Putamen (tissue), 1 donor: ENCODE measurements at places on chromosomes 3 and 15.

DNA sequence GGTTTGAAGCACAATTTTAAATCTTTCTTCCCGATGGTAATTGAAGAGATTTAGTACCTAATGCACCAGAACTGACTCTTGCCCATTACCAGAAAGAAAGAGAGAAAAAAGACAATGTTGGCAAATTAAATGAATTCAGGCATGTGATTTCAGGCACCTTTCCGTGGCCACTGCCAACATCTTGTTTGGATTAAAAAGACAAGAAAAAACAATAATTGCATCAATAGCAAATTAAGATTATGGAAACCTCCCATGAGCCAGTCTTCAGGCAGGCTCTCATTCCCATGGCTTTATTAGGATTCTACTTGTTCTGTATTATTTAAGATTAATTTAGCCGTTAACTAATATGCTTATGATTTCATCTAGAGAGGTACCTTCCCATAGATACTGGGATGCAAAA is 193.0 kb downstream of the GREM1 start:
- DNase-seq: no peak

DNA sequence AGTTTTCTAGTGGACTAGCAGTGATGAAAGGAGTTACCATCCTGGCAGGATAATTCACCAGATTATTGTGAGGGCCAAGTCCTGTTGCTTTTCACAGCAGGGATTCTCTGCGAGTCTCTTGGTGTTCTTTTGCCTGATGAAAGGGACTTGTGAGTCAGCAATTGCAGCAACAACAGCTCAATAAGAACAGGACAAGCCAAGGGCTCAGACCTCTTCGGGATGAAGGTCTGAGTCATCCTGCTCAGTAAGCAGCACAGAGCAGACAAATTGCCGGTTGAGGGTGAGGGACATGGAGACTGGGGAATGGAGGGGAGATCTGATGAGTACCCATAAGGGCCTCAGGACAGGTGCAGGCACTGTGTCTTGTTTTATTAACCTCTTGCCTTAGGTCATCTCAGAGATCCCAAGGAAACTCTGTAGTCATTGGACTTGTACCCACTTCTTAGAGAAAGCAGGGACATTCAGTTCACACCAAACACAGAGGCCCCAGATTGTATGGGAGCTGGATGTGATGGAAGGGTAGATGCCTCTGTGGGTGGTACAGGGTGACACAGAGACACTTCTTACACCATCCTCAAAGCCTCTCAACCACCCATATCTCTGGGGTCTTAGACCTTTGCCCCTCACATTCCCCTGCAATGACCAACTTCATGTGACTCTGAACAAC is 173.8 kb upstream of the TLE3 start:
- peak; percentile 7 for DNase-seq

GRCh38 chr3:65020281-65021160 is 332.7 kb upstream of the ADAMTS9 start:
- DNase-seq: no peak

GRCh38 chr3:69452295-69452694 is 66.4 kb upstream of the FRMD4B start:
- no peak for DNase-seq
